ENCODE measurements at places on chromosomes 13 and 19.

DNA sequence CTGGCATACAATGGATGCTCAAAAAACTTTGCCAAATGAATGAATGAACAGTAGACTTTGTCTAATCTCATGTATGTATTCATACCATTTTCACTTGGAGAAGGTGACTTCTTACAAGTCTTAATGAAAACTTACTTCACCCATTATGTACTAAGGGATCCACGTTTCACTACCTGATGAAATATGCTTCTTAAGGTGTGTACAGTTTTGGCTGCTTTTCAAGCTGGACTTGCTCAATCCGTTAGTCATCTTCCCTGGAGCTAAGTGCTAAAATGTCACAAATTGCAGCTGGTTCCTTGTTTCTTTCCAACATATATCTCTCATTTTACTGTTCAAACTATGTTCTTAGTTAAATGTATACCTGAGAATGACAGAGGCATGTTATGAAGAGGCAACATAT lies 4.2 kb upstream of the CCNA1 start:
- DNase-seq: no peak

DNA sequence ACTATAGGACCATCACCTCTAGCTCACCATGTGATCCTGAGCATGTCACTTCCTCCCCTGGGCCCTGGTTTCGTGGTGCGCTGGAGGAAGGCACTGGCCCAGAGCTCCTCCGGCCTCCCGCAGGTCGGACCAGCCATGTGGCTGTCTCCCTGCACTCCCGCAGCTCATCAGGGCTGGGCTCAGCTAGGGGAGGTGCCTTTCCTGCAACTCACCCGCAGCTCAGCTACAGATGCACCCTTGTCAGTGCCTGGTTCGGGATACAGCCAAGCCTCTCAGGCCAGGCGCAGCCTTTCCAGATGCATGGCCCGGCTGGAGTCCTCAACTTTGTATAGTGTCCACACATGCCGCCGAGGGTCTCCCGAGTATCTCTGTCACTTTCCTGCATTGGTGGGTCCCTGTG lies 138.2 kb upstream of the VSTM2B start:
- no peak for DNase-seq

DNA sequence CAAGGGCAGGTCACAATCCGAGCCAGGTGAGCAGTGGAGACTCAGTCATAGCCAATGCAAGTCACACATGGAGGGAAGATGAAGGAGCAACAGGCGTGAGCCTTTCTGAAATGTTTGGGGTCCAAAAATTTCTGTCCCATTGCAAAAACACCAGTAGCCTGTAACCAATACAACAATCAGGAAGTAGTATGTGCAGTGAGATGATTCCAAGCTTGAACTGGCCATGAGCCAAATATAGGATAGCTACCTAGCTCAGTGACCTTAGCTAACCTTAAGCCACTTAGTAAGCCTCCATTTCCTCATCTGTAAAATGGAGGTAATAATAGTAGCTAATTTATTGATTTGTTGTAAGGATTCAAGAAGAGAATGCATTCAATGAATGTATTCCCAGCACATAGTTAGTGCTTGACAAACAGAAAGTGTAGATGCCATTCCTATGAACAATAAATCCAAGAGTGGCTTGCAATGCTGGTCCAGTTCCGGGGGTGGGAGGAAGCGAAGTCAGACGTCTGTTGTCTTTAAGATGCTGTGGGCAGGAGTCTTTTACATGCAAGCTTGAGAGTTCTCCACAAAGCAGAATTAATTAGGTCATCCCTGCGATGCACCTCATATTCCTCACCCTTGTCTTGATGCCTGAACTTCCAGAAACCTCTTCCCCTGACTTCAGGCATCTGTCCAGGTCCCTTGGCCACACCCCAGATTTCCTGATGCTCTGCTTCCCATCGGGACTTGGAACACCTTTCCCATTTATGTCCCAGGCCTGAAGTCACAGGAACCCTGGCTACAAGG lies 195.7 kb upstream of the UBL3 start:
- DNase-seq: no peak

- no peak for DNase-seq
Measured at GRCh38 chr13:61362522-61362921, 53.1 kb downstream of the PCDH20 start.

DNA sequence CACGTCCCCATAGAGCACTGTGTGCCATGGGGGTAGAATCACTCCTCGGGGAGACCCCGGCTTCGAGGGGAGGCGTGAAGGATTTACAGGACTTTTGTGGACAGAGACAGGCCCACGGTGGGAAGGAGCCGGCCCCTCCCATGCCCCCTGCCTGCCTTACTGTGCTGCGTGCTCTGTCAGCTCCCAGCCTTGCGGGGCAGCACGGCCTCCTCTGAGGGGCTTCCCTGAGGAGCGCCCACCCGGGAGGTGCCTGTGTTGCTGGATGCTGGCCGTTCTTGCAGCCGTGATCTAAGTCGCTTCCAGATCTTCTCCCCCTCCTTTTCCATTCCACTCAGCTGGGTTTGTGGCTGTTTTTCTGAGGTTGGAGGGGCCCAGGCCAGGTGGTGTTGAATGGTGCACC lies 29.1 kb downstream of the PLEKHJ1 start:
- no peak for DNase-seq

GRCh38 chr19:16260812-16261161 lies 63.1 kb downstream of the AP1M1 start:
- no peak for DNase-seq

DNA sequence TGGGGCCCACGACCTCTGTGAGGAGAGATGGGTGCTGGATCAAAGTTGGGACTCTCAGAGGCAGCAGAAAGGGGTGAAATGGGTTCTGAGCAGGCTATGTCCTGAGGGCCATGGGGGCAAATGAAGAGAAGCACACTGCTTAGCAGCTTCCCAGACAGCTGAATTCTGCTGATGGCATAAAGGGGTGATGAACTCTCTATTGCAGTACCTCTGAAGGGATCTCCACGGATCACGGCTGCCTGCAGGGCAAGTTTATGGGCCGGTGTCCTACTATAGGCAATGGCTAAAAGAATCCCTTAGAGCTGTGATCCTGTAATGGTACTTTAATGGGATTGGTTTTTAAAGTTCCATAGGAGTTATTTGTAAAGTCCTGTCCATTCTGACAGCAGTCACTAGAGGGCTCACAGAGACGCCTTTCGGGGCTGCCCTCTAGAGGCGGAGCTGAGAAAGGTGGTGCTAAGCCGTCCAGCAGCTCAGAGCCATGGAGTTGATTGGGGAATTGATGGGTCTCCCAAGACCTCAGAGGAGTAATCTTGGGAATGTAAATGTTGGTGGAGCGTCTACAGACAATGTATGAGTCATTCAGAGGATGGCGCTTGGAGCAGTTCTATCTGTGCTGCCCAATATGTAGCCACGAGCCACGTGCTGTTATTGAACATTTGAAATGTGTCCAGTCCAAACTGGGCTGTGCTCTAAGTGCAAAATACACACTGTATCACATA lies 287.3 kb downstream of the COG6 start:
- peak; percentile 55 for DNase-seq

- DNase-seq: no peak
Measured at GRCh38 chr13:67226696-67227095, 3.4 kb downstream of the PCDH9 start.

- DNase-seq: no peak
Measured at GRCh38 chr19:43641333-43641732, 1.7 kb upstream of the CADM4 start.

DNA sequence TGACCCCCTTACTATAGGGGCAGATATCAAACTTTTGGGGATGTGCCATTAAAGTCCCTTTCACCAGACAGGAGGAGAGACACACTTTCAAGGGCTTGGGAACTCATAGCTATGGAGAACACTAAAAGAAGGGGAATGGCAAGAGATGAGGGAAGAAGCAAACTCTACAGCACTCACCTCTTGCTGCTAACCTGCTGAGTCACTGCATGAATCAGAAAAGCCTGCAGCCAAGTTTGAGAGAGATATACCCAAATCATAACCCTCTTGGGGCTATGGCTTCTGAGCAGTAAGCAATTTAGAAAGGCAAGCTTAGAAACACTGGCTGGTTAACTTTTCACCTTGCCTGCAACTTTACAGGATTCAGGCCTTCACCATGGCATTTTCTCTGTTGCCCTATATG lies 1028.0 kb downstream of the UQCRFS1 start:
- no peak for DNase-seq

- DNase-seq: no peak
Measured at GRCh38 chr19:54077334-54077733, 3.8 kb downstream of the TARM1 start.

All from erythroblast (primary cell).